ENCODE measurements at places on chromosomes 2 and 18.

- no peak for DNase-seq
Measured at GRCh38 chr2:220334871-220335590, 707.6 kb downstream of the SLC4A3 start.

GRCh38 chr2:173290046-173290445 is 64.6 kb upstream of the CDCA7 start:
- DNase-seq: no peak

DNA sequence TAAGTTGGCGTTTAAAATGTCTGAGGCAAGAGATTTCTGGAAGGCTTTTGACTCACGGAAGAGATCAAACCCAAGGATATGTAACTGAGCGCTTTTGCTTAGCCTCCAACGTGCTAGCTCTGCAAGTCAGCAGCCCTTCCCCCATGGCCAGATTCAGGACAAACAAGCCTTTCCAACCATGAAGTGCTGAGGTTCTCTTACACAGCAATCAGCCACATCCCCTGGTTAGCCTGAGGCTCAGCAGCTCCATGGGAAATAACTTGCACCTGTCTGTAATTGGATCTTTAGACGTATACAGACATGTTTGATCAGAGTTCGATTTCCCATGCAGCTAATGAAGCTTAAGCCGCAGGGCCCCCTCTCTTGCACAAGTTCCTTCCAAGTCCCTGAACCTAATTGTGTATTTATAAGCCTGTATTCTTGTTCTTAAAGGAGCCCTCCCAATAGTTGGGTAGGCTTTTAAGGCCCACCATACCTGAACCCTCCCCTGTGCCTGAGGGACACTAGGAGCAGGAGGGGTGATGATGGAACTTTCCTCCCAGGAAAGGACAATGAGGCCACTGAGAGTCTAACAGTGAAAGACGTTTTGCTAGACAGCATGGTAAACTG is 2.1 kb upstream of the TMEM131 start:
- DNase-seq: no peak

- DNase-seq: no peak
Measured at GRCh38 chr18:12326711-12327460, 18.8 kb downstream of the TUBB6 start.

DNA sequence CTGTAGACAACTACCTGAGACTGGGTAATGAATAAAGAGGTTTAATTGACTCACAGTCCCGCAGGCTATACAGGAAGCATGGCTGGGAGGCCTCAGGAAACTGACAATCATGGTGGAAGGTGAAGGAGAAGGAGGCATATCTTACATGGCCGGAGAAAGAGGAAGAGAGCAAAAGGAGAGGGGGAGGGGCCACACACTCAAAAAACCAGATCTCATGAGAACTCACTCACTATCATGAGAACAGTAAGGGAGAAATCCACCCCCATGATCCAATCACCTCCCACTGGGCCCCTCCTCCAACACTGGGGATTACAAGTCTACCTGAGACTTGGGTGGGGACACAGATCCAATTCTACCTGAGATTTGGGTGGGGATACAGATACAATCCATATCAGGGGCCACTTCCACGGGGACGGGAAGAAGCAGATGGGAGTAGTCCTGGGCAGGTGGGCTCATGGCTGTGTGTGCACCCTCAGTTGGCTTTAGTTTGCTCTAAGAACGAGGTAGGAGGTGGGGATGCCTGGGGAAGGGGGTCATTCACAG is 9.9 kb downstream of the MAB21L4 start:
- DNase-seq: no peak

- DNase-seq: no peak
Measured at GRCh38 chr2:5330961-5331360, 361.2 kb upstream of the SOX11 start.

GRCh38 chr18:77220726-77221125 is 28.9 kb upstream of the GALR1 start:
- DNase-seq: no peak

DNA sequence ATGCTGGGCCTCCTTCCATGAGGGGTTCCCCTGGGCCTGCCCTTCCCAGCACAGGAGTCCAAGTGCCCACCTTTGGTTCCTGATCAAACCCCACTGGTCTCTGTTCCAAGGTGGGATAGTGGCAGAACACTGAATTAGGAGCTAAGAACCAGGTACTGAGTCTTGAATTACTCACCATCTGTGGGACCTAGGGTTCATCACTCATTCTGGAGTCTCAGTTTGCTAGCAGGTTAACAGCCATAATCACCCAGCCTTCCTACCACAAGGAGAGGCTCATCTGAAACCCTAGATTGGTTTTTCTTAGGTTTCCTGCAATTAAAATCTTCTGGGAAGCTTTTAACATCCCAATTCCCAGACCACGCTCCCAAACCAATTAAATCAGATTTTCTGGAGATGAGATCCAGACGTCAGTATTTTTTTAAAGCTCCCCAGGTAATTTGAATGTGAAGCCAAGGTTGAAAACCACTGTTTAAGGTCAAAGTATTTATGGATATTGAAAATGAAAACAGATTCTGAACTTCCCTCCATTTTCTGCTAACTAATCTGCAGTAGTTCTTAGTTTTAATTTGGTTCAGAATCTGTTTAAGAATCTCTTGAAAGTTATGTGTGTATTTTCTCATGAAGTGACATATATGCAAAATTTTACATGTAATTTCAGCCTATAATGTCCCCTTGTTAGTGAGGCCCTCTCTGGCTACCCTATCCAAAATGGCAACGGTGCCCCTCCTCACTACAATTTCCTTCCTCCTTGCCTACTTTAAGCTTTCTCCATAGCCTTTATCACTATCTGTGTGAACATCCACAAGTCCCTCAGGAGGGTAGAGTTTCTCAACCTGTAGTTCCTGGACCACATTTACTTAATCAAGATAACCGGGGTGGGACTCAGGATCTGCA is 166.5 kb upstream of the CXCR4 start:
- DNase-seq: no peak

GRCh38 chr2:40556293-40556692 is 104.4 kb upstream of the SLC8A1 start:
- DNase-seq: no peak

- no peak for DNase-seq
Measured at GRCh38 chr18:10153924-10154752, 240.3 kb downstream of the VAPA start.

GRCh38 chr2:112003576-112004252 is 51.4 kb upstream of the TMEM87B start:
- no peak for DNase-seq

DNA sequence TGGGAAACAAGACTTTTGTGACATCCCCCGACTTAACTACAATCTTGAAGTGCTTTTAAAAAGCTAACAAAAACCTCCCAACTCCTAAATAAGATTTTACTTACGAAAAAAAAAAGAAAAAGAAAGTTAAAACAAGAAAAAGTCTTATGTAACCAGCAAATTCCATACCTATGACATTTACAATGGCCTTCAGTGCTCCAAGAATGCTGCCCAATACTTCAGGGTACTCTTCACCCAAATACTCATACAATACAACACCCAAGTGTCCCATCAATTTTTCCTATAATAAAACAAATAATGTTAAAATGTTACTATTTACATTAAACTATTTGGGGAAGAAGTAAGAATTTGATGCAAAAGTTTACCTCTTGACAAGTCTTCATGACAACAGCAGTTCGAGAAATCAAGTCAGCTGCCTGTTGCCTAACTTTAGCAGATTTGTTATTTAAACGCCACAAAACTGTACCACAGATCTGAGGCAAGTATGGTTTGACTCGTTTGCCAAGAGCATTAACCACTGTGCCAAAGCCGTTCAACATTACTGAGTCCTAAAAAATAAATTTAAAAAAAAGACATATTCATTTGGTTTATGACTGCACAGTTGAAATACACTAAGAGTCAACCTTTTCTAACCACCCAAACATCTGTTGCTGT is 34.8 kb downstream of the SF3B1 start:
- no peak for DNase-seq

DNA sequence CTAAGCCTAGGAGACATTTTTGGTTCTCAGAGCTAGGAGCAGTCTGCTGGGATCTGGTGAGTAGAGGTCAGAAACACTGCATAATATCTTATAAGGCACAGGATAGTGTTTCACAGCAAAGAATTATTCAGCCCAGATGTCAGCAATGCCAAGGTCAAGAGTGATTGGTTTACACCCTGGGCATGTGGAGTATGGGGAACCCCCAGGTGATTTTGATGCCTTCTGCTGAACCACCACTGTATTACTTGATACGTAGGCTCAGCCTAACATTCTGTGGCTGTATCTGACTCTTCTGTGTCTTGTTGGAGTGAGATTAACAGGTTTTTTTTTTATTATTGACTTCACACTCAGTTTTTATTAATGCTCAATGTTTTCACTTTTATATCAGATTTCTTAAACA is 6.0 kb downstream of the DDX18 start:
- no peak for DNase-seq

DNA sequence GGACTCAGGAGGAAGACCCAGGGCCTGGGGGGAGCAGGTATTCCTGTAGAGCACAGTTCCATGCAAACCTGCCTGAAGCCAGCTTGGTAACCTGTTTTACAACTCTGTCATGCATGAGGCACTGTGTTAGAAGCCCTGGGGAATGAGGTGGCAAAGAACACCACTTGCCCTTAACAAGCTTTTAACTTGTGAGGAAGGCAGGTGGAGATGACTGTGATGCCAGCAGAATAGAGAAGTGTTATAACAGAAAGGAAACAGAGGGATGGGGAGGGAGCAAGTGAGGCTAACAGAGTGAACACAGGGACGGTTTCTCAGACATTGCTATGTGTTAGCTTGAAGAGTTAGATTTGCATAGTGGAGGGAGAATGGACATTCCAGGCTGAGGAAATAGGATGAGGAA is 11.5 kb upstream of the IL1A start:
- no peak for DNase-seq

DNA sequence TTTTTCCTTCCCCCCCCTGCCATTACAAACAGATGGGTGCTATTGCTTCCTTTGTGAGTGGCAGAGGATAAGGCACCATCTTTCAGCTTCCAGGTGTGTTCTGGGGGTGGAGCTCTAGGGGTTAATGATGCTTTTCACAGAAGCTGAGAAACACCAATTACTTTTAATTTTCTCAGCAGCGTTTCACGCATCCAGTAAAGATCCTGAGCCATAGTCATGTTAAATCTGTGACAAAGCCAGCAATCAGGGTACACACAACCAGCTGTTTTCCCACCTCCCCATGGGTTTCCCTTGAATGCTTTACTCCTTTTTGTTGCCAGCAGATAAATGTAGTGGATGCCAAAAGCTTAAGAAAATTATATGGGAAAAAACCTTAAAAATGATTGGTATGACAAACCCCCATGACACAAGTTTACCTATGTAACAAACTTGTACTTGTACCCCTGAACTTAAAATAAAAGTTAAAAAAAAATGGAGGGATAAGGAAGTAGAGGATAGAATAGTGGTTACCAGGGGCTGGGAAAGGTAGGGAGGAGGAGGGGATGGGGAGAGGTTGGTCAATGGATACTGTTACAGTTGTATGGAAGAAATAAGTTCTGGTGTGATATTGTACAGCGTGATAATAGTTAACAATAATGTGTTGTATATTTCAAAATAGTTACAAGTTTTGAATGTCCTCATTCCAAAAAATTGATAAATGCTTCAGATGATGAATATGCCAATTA is 70.0 kb downstream of the ACOXL start:
- DNase-seq: no peak

- DNase-seq: no peak
Measured at GRCh38 chr18:58599106-58599505, 29.8 kb downstream of the ALPK2 start.

DNA sequence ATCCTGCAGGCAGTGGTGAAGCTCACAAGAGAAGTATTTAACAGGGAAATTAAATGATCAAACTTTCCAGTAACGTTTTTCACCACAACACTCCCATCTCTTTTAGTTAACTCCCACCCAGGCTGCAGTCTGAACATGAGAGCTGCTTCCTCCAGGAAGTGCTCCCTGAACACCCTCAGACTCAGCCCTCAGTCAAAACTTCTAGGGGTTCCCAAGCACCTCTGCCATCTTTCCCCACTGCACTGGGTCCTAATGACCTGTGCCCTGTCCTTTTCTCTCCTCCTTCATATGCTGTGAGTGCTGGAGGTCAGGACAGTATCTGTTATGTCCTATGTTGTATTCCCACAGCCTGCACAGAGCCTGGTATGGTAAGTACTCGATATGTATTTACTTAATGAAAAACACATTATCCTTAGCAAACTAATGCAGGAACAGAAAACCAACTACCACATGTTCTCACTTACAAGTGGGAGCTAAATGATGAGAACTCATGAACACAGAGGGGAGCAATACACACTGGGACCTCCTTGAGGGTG is 49.2 kb upstream of the ASPRV1 start:
- DNase-seq: no peak
